NCI-H2081 (cell line): ENCODE measurements at places on chromosomes 4 and X.

- no peak for DNase-seq
These were observed 24.2 kb upstream of the CSF2RA start for GRCh38 chrX:1244164-1245076.

- DNase-seq, result no peak
These were observed 215.9 kb downstream of the NR3C2 start for GRCh38 chr4:148226341-148226740.

DNA sequence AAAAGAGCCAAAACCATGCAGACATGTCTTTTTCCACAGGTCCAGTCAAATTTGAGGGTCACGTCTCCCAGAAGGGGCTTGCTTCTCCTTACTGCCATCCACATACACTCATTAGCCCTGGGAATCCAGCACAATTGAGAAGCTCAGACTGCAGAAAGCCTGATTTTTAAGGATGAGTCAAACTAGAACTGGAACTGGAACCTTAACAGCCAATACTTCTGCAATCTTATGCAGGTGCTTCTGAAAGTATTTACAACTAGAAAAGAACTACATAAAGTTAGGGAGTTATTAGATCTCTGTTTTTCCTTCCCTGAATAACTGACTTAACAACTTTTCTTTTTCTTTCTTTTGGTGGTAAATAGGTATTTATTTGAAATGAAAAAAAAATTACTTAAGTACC lies 86.3 kb downstream of the CDS1 start:
- DNase-seq, result no peak

- no peak for DNase-seq
These were observed 5.7 kb downstream of the ZNF280C start for GRCh38 chrX:130263016-130263415.

- DNase-seq, result peak; percentile 76
These were observed 11.7 kb upstream of the BCOR start for GRCh38 chrX:40109288-40110008.

DNA sequence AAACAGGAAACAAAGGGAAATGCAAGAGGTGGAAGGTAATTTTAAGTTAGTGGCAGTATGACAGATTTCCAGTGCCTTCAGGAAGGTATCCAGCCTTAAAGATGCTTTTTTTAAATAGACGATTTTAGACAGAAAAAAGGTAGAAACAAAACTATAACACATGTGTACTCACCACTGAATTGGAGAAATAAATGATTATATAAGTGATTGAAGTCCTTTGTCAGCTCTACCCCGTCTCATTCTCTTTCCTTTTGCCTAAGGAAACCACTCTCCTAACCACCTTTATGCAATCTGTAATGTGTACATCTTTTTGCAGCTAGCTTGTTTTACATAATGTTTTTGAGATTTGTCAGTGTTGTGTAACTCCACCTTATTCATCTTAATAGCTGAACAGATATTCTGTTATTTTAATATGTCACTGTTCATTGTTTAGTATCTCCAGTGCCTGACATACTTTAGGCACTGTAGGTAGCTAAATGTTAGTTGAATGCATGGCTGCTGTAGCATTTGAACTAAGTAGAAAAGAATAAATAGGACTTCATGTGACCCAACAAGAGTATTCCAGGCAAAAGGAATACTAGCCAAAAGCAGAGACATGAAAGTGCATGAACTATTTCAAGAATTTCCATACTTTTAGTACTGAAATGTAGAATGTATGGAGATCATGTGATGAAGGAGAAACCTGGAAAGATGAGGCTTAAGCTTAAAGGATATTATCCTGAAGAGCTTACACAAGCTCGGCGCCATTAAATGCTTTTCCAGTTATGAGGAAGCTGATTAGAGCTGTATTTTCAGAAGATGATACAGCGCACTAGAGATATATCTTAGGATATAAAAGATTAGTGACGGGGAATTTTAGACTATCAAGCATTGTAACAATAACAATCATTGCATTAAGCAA lies 865 bp downstream of the FAM200B start:
- DNase-seq, result no peak

GRCh38 chr4:71020611-71021010 lies 27.2 kb downstream of the DCK start:
- DNase-seq, result no peak

GRCh38 chr4:74412225-74412624 lies 32.7 kb upstream of the AREG start:
- no peak for DNase-seq

DNA sequence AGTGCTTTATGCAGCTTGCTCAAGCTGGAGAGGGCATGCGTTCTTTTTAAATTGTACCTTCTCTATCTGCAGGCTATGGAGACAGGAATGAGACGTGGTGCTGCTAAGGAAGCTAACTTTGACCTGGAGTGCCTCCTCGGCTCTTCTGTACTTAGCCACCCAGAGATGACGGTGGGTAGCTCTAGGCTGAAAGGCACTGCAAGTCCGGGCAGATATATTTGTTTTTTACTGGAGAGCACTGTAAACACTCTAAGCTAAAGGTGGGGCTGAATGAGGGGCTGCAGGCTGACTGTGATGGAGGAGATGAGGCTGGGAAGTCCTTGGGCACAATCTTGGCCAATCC lies 12.1 kb downstream of the ELF4 start:
- no peak for DNase-seq

- DNase-seq, result no peak
These were observed 836.6 kb upstream of the PRKX start for GRCh38 chrX:4550018-4550417.

DNA sequence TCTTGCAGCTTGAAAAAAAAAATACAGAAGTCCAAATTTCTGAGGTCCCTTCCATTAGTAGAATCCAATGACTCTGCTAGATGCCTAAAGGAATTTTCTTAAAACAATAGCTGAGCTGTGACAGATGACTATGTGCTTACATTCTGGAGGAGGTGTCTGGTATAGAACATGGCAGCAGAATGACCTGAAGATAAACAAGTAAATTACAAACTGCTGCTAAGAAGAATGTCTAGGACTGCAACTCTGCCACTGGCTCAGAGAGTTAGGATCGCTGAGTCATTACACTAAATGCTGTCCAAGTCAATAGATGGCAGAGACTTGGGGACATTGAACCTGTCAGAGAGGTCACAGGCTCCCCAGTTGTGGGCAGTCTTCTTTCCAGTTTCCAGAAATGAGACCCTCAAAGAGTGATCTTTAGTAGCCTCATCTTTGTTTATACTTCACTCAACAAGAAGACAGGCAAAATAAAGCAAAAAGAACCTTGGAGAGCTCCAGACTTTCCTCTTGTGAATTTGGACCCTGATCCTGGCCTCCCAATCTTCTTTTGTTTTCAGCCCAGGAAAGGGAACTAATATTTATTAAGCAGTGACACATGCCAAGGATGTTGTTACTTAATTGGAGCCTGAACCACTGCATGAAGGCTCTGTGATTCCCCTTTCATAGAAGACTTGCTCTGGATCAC lies 56.4 kb upstream of the SCML1 start:
- no peak for DNase-seq

DNA sequence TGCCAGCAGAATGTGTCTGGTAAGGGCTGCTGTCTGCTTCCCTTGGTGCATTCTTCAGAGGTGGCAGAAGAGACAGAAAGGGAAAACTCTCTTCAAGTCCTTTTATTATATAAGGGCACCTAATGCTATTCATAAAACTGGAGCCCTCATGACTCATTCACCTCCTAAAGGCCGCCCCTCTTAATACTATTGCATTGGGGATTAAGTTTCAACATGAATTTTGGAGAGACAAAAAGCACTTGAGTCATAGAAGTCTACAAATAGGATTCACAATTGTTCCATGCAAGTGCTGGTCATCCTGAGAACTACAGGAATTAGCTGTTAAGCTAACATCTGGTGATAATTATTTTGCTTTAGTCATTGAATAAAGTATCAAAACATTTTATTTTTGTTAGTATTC lies 349.5 kb downstream of the HS3ST1 start:
- DNase-seq, result no peak

- DNase-seq, result no peak
These were observed 29.6 kb downstream of the TEX11 start for GRCh38 chrX:70878902-70879301.

DNA sequence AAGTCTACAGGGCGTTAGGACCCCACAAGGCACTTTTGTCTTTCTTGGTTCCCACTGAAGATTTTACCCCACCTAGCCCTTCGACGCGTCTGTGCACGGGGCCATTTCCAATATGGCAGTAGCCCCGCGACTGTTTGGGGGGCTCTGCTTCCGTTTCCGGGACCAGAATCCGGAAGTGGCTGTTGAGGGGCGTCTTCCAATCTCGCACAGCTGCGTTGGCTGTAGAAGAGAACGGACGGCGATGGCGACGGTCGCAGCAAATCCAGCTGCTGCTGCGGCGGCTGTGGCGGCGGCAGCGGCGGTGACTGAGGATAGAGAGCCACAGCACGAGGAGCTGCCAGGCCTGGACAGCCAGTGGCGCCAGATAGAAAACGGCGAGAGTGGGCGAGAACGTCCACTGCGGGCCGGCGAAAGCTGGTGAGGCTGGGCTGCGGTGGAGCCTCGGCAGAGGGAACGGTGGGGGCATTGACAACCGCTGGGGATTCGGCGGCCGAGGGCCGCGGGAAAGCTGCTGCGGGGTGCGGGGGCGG lies at the start of gene USP11:
Gene USP11, plus strand, starts transcription at position 207 of the 530 bp plus-strand sequence. Its CDS starts 35 bp downstream, at position 242.
- peak; percentile 49 for DNase-seq

DNA sequence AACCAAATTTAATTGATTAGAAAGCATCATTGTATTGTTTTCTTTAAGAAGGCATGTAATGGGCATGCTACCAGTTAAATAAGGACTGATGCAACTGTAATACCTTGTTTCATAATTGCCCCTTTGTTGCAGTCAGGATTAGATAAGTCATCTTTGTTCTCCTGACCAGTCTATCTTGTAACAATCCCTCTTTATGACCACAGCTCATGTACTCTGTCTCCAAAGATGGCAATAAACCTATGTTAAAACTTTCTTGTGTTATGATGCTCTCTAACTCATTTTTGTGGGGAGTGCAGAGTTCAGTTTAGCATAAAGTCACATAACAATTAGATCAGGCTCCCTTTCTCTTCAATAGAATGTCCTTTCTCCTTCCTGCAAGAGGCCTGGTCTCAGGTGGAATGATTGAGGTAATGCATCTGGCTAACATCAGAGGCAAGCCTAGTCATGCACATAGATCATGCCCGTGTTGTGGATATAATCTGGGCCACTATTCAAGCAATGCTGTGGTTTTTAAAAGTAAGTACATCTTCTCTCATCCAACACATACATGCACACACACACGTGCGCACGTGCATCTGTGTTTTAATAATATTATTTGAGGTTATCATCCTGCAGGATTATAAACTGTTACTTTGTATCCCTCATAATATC lies 45.6 kb downstream of the TMEM154 start:
- DNase-seq, result no peak

GRCh38 chrX:131894995-131895394 lies 128.1 kb upstream of the STK26 start:
- no peak for DNase-seq

DNA sequence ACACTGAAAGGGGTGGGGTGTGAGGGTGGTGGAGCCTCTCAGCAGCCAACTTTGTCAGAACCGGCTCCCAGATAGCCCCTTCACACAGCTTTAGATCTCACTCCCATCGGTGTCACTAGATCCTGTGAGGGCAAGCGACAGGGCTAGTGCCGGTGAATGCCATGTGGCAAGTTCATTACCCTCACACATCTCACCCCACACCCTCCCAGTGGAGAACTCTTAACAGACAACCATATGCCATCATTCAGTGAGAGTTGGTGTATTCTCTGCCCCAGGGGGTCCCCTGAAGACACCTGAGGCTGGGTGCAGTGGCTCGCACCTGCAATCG lies 15.3 kb downstream of the SEPTIN6 start:
- no peak for DNase-seq

GRCh38 chrX:96386981-96387380 lies 297.7 kb upstream of the DIAPH2 start:
- no peak for DNase-seq

GRCh38 chr4:128596115-128596514 lies 213.4 kb upstream of the JADE1 start:
- DNase-seq, result no peak

GRCh38 chrX:38656350-38656915 lies 95.1 kb downstream of the TSPAN7 start:
- no peak for DNase-seq

DNA sequence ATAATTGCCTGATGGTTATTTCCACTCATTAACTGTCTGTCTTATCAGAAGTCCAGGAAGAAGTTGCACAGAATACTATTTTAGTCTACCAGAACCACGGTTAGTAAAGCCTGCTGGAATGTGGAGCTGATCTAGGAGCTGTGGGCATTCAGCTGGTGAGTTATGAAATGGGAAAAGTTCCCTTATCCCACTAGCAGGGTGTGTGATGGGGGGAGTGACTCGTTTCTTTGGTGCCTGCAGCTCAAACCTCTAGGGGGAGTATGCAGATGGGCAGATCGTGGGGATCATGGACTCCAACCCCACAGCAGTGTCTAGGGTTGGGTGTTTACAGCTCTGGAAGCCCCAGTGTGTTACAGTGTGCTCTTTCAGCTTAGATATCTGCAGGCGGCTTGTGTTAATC lies 305.7 kb upstream of the BOD1L1 start:
- no peak for DNase-seq

GRCh38 chrX:125132274-125132673 lies 187.4 kb upstream of the TEX13C start:
- peak; percentile 23 for DNase-seq

GRCh38 chrX:112233164-112233563 lies 150.6 kb upstream of the TRPC5 start:
- DNase-seq, result no peak

- DNase-seq, result no peak
These were observed 25.0 kb upstream of the BCORL1 start for GRCh38 chrX:129957241-129958082.

- DNase-seq, result no peak
These were observed 118.4 kb downstream of the CPZ start for GRCh38 chr4:8710946-8711345.
